ENCODE measurements at places on chromosomes 16 and 17. TPM values are rescaled to one million over a fixed set of nuclear protein-coding genes. Genes with fewer than 3 reads are reported as not detected.

Gene SPNS1
- 38.6 TPM for total RNA-seq

Gene PRR15L
- not detected for total RNA-seq

Gene CBX4
- total RNA-seq = 6.2 TPM

Gene PKD1
- total RNA-seq = 88.0 TPM

Gene SNAI3
- 3.2 TPM for total RNA-seq

- no peak for DNase-seq
Measured at GRCh38 chr17:7700510-7700909, 4.5 kb upstream of the EFNB3 start.

DNA sequence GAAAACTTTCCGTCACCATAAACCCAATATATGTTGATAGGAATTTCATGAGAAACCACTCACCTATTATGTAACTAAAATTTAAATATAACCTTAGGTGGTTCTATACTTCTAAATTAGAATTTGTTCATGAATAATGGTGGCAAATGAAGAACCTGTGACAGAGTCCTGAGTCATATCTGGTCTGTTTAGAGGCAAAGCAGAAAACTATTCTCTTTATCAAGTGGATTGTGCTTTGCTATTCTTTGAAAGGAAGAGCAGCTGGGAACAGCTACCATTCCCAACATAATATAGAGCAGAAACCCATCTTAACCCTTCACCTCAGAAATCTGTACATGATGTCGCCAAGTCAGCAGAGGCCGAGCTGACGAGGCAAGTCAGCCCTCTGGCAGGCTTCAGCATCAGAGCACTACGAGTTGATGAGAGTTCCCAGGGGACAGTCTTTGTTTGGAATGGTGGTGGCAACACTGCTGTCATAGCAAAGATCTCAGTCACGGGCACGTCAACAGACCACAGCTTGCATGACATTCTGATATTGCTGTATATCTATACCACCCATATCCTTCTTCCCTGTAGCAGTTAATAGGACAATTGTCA, 631.9 kb upstream of the CA10 start:
- no peak for DNase-seq

- DNase-seq = peak; percentile 99
Measured at GRCh38 chr16:67226804-67227566, at the start of gene TMEM208. Gene TMEM208 (plus strand): TSS chr16:67227130. CDS start chr16:67227219, 89 bp downstream.

- DNase-seq = no peak
Measured at GRCh38 chr17:79890706-79891105, 51.5 kb upstream of the CBX4 start.

DNA sequence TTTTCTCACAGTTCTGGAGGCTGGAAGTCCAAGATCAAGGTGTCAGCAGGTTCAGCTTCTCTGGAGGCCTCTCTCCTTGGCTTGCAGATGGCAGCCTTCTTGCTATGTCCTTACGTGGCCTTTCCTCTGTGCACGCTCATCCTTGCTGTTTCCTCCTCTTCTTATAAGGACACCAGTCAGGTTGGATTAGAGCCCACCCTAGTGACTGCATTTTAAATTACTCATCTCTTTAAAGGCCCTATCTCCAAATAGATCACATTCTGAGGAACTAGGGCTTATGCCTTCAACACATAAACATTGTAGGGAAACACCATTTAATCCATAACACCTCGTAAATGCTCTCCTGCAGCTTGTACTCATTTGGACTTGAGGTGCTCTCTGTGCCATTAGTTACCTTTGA, 36.3 kb downstream of the DHRS7C start:
- DNase-seq = no peak

DNA sequence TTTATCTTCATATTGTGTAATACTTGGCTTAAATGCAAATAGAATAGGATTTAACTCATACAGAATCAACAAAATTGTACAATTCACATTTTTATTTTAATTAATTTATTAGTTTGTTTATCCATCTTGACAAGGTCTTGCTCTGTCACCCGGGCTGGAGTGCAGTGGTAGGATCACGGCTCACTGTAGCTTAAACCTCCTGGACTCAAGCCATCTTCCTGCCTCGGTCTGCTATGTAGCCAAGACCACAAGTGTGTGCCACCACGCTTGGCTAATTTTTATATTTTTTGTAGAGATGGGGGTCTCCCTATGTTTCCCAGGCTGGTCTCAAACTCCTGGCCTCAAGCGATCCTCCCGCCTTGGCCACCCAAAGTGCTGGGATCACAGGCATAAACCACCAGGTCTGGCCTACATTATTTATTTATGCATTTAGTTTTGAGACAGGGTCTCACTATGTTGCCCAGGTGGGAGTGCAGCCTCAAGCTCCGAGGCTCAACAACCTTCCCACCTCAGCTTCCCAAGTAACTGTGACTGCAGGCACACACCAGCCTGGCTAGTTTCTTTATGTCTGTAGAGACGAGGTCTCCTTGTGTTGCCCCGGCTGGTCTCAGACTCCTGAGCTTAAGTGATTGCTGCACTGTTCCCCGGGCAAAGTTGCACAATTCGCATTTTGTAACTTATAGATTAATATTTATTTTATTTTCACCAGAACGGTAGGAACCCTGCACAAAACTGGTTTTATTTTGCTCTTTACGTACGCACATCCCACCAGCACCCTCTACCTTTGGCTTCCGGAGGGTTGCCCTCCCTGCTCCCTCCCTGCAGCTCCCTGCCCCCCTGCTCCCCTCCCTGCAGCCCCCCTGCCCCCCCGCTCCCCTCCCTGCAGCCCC, 4.9 kb downstream of the DPEP1 start:
- no peak for DNase-seq

DNA sequence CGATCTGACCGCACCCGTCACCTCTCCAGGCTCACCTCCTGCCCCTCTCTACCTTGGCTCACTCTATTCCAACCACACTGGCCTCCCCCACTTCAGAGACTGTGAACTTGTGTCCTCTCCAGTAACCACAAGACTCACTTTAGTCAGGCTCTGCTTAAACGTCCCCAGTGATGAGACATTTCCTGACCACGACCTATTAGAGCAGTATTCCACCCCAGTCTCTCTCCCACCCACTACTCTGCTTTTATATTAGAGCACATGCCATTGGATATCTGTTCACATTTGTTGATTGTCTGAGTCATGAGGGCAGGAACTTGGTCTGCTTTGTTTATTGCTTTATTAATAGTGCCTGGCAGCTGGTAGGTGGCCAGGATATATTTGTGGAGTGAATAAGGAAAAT, 20.1 kb downstream of the COX11 start:
- DNase-seq = no peak

Data from H9 (cell line).